Effector memory CD4-positive, alpha-beta T cell (primary cell): ENCODE measurements at places on chromosomes 3 and 15.

- no peak overlapping the region for H3K27ac ChIP-seq
- DNase-seq, result no peak
- no peaks in the 10 kb centered on the region for H3K27me3 ChIP-seq
These were observed 532.3 kb upstream of the SUCLG2 start for GRCh38 chr3:68186733-68187132.

- no peaks in the 10 kb centered on the region for H3K36me3 ChIP-seq
- H3K27ac ChIP-seq, result no peak overlapping the region
- no peaks in the 10 kb centered on the region for H3K4me1 ChIP-seq
- no peak overlapping the region for H3K4me3 ChIP-seq
- no peak for DNase-seq
- H3K27me3 ChIP-seq, result no peaks in the 10 kb centered on the region
These were observed 13.3 kb upstream of the TM4SF1 start for GRCh38 chr3:149390772-149391212.

DNA sequence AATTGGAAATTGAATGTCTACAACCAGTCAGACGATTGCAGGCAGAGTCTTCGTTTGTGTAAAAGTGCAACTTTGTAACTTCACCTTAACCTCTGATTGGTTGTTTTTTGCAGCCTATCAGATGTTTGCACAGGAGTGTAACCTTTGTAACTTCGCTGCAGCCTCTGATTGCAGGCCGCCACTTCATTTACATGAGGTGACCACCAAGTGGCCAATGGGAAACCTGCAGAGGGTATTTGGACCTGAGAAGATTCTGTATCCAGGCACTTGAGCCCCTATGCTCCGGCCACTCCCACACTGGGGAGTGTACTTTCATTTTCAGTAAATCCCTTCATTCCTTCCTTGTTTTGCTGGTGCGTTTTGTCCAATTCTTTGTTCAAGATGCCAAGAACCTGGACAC lies 68.1 kb upstream of the PFN2 start:
- H3K36me3 ChIP-seq, result no peaks in the 10 kb centered on the region
- H3K4me1 ChIP-seq, result no peaks in the 10 kb centered on the region
- no peaks in the 10 kb centered on the region for H3K27me3 ChIP-seq
- no peak for DNase-seq

DNA sequence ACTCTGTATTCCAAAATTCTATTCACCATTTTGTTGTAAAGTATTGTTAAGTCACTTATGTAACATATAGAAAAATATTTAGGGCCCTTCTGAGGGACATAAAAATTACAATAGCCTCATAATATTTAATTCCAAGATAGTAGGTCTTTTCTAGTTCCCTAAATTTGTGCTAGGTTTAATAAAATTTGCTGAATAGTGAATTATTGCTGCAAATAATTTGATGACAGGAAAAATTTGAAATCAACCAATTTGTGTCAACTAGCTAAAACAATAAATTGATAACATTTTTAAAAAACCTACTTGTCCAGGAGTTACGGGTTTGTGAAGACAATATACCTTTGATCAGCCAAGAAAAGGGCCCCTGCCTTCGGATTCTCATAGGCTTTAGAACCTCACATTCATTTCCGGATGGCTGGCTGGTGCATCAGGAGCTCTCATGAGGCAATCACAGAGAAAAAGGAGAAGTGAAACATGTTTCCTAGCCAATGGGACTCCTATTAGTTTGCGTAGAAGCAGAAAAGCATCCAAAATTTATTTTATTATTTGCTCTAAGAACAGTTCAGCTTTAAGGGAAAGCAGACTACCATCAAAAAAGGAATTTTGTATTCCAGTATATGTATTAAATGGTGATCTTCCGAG lies 177.2 kb downstream of the LRRC3B start:
- H3K36me3 ChIP-seq, result no peaks in the 10 kb centered on the region
- H3K4me3 ChIP-seq, result no peak overlapping the region
- no peak for DNase-seq
- H3K27me3 ChIP-seq, result no peaks in the 10 kb centered on the region
- no peaks in the 10 kb centered on the region for H3K4me1 ChIP-seq

DNA sequence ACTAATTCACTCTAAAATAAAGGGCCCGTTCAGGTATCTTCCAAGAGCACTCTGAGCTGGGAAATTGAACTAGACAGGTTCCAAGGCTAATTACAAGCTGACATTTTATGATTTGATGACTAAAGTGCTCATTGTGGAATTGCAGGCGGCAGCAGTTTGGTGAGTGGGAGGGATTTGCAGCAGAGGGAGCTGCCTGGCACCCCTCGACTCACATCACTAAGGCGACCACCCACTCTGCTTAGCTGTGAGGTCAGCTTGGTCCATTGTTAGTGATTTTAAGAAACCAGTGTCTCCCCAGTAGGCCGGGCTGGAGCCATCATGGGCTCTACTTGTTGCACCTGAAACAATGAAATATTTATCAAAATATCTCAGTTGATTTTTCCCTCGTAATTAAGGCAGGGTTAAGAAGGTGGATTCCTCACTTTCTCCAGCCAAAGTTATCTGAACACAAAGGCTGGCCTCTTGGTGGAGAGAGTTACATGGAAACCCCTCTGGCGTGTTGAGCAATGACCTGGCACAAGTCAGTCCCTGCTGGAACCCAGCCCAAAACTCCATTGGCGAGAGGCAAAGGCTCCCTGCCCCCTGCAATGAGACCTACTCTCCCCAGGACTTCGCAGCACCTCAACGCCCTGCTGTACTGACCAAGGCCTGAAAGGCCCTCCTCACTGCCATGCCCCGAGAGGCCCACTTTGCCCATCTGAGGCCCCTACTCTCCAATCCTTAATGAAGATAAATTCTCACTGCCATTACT lies 65.0 kb upstream of the ATP2B2 start:
- no peaks in the 10 kb centered on the region for H3K4me1 ChIP-seq
- DNase-seq, result no peak
- H3K4me3 ChIP-seq, result no peak overlapping the region
- no peaks in the 10 kb centered on the region for H3K27me3 ChIP-seq
- H3K36me3 ChIP-seq, result no peaks in the 10 kb centered on the region
- no peak overlapping the region for H3K27ac ChIP-seq

DNA sequence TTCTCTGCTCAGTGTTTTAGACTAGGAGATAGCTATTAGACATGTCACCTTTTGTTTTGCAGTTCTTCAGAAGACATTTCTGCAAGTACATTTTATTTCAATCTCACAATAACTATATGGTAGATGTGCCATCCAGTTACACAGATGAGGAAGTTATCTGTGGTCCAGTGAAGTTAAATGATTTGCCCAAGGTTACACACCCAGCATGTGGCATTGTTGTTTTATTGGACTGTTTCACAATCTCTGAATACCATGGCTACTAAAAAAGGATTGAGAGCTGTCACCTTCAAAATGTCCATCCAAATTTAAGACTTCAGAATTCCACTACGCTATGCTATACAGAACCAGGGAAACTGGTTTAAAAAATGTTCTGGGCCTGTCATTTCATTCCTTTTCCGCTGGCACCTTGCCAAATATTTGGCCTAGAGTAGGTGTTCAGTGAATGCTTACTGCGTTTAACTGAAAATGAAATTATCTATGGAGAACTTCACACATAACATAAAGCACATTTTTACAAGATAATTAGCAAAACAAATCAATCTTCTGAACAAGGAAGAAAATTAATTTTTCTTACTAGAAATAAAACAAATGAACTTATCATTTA lies 20.2 kb downstream of the TM6SF1 start:
- DNase-seq, result no peak
- H3K4me1 ChIP-seq, result no peaks in the 10 kb centered on the region
- H3K36me3 ChIP-seq, result no peaks in the 10 kb centered on the region

- no peaks in the 10 kb centered on the region for H3K36me3 ChIP-seq
- H3K4me1 ChIP-seq, result no peaks in the 10 kb centered on the region
- no peak within 1 kb of the TSS for H3K27ac ChIP-seq
- no peak for DNase-seq
- peaks cover 24% of the 10 kb centered on the region for H3K27me3 ChIP-seq
These were observed at the start of gene MAGI1 for GRCh38 chr3:66038726-66039589. TSS of gene MAGI1 (minus strand) at chr3:66038918. CDS start at chr3:66038308, 610 bp downstream.

GRCh38 chr3:194198938-194199337 lies 63.0 kb downstream of the HES1 start:
- no peaks in the 10 kb centered on the region for H3K36me3 ChIP-seq
- no peak for DNase-seq
- no peak overlapping the region for H3K4me3 ChIP-seq
- H3K27me3 ChIP-seq, result no peaks in the 10 kb centered on the region
- H3K27ac ChIP-seq, result no peak overlapping the region
- peaks cover 3% of the 10 kb centered on the region for H3K4me1 ChIP-seq
